Smooth muscle cell of the brain vasculature (primary cell): ENCODE measurements at places on chromosomes 13 and 19.

DNA sequence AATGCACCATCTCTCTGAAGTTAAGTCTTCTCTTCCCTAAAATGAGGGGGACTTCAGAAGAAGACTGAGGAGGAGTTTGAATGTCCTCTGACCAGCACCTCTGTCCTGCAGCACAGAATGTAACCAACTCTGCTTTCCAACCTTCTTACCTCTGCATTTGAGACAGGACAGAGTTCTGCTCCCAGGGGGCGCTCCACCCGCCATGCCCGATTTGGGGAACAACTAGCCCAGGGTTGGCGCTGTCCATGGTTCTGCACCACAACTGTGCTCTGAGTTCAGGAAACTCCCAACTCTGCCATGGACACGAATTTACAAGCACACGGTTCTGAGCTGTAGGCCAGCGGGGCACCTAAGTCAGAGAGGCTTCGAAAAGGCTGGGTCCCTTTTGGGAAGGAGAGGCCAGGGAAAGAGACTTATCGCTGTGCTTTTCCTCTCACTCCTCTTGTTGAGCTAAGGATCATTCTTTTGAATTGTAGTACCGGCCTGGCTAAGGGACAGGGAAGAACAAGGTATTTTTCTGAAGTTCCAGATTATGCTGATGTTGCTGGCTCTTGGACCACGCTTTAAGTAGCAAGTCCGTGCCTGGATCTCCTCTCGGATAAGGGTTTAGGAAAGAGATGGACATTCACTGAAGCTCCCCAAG lies 22.2 kb downstream of the SIGLEC5 start:
- peak; percentile 21 for DNase-seq

GRCh38 chr19:16739546-16739945 lies 19.9 kb downstream of the NWD1 start:
- DNase-seq, result no peak

GRCh38 chr13:34730961-34731360 lies 211.1 kb upstream of the NBEA start:
- DNase-seq, result no peak

- no peak for DNase-seq
Measured at GRCh38 chr13:49716615-49717014, 25.3 kb upstream of the EBPL start.

GRCh38 chr13:76672420-76672819 lies 213.8 kb downstream of the KCTD12 start:
- DNase-seq, result no peak

GRCh38 chr13:113538689-113539058 lies 45.9 kb upstream of the TFDP1 start:
- no peak for DNase-seq

GRCh38 chr19:42601811-42602443 lies 7.2 kb upstream of the CEACAM8 start:
- no peak for DNase-seq

GRCh38 chr19:13849991-13850909 lies 26.7 kb upstream of the NANOS3 start:
- DNase-seq, result peak; percentile 59

DNA sequence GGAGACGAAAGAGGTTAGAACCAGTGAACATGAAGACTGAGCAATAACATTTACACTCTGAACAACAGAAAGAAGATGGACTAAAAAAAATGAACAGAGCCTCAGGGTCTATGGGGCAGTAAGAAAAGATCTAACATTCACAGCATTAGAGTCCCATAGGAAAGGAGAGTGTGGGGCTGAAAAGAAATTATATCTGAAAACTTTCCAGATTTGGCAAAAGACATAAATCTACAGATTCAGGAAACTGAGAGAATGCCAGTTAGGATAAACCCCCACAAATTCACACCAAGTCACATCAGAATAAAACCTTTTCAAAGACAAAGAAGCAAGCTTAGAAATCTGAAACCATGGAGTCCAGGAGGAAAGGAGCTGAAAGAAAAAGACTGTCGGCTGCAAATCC lies 20.3 kb upstream of the TUBGCP3 start:
- DNase-seq, result no peak

DNA sequence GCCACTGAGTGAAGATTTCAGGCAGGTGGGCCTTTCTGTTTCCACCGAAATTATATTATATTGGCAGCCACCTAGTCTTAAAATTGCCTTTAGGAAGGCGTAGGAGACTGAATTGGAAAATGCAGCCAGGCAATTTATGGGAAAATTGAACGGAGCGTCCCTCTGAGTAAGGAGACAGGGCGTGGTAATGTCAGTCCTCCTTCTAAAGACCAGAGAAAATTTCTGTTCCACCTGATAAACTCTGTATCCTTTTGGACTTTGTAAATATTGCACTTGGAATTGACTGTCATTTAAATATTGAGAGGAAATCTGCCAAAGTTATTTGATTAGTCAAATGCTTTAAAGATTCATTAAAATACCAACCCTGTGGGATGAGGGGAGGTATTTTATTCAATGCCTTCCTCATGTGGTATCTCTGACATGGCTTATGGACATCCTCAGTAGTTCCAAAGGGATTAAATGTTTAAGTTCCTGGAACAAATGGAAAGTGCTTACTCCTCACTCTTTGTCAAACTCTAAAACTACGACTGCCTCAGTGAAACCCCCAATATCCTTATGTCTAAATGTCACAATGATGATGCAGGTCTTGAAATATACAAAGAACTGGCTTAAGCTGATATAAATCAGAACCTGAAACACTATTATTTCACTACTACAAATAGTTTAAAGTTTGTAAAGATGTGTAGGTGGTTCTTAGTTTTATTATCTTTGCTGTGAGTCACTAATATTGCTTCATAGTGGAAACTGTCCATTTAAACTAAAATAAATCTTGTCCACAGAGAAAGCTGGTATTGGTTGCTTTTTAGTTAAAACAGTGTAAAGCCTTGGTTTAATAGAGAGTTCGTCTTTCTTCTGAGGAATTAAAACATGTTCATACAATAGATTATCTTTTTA lies 203.2 kb downstream of the FGF14 start:
- no peak for DNase-seq
